ENCODE measurements at places on chromosomes 5 and 9. TPM values are rescaled to one million over a fixed set of nuclear protein-coding genes. Genes with fewer than 3 reads are reported as not detected.

- no peaks in the 10 kb centered on the region for H3K4me1 ChIP-seq
- H3K36me3 ChIP-seq, result no peaks in the 10 kb centered on the region
- DNase-seq, result no peak
These were observed 536.3 kb downstream of the TLE4 start for GRCh38 chr9:80107931-80108660.

Gene ANKRD20A1
- 1.4 TPM for total RNA-seq

Gene BARX1
- 2.1 TPM for total RNA-seq

GRCh38 chr5:139749242-139749641 lies 46.4 kb upstream of the PSD2 start:
- peak overlapping the region; percentile 80 for H3K4me3 ChIP-seq
- peaks cover 84% of the 10 kb centered on the region for H3K27me3 ChIP-seq
- no peak for DNase-seq
- H3K4me1 ChIP-seq, result peaks cover 29% of the 10 kb centered on the region
- H3K27ac ChIP-seq, result no peak overlapping the region
- H3K36me3 ChIP-seq, result no peaks in the 10 kb centered on the region

Gene CER1
- total RNA-seq, result 2.4 TPM

- H3K36me3 ChIP-seq, result no peaks in the 10 kb centered on the region
- no peak overlapping the region for H3K27ac ChIP-seq
- H3K27me3 ChIP-seq, result no peaks in the 10 kb centered on the region
- no peak overlapping the region for H3K4me3 ChIP-seq
- no peaks in the 10 kb centered on the region for H3K4me1 ChIP-seq
- no peak for DNase-seq
These were observed 85.8 kb downstream of the SEC61B start for GRCh38 chr9:99307851-99308250.

All from GM23338 (cell line).